ENCODE measurements at places on chromosomes 7 and 10. TPM values are rescaled to one million over a fixed set of nuclear protein-coding genes. Genes with fewer than 3 reads are reported as not detected.

CASTOR2 gene
- 4.4 TPM for total RNA-seq

POLR1F gene
- total RNA-seq, result 22.0 TPM

SPDYE2B gene
- total RNA-seq, result not detected

ASIC3 gene
- 15.7 TPM for total RNA-seq

ADK gene
- total RNA-seq, result 56.2 TPM

CCDC3 gene
- total RNA-seq, result 5.0 TPM

PITX3 gene
- total RNA-seq, result 0.28 TPM

WIPF3 gene
- total RNA-seq, result not detected

GRCh38 chr7:41880107-41880506, 177.2 kb upstream of the INHBA start:
- peak overlapping the region; percentile 48 for H3K27ac ChIP-seq
- peaks cover 16% of the 10 kb centered on the region for H3K36me3 ChIP-seq
- peak overlapping the region; percentile 21 for H3K4me3 ChIP-seq
- peaks cover 24% of the 10 kb centered on the region for H3K27me3 ChIP-seq
- peaks cover 47% of the 10 kb centered on the region for H3K4me1 ChIP-seq

- no peak for DNase-seq
- no peak overlapping the region for H3K4me3 ChIP-seq
- no peaks in the 10 kb centered on the region for H3K4me1 ChIP-seq
- H3K27me3 ChIP-seq, result no peaks in the 10 kb centered on the region
- no peaks in the 10 kb centered on the region for H3K36me3 ChIP-seq
- no peak overlapping the region for H3K27ac ChIP-seq
Observed at GRCh38 chr10:53886325-53887300, 914.4 kb downstream of the PCDH15 start.

DNA sequence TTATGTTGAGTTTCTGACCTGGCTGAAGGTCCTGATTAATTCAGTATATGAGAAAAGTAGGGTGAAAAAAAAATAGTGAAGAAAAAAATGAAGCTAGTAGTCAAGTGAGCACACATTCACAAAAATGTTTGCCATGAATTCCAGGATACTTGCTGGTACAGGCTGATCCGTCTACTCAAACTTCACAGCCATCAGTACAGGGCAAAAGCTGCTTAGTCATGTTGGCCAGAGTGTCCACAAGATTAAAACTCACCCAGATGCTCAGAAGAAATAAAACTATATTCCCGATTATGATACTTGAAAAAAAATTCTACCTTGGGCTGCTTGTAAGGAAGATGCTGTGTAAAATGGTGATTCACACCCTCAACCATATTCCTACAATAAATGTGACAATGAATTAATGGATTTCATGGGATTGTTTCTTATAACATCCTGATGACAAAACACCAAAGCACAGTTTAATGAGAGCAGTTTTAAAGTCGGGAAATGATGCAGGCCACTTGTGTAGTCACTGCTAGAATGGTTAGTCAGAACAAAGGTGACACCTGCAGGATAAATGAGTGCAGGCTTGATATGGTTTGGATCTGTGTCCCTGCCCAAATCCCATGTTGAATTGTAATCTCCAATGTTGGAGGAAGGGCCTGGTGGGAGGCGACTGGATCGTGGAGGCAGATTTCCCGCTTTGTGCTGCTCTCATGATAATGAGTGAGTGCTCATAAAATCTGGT, 49.2 kb upstream of the ANKRD1 start:
- H3K27ac ChIP-seq, result no peak overlapping the region
- H3K4me1 ChIP-seq, result no peaks in the 10 kb centered on the region

DNA sequence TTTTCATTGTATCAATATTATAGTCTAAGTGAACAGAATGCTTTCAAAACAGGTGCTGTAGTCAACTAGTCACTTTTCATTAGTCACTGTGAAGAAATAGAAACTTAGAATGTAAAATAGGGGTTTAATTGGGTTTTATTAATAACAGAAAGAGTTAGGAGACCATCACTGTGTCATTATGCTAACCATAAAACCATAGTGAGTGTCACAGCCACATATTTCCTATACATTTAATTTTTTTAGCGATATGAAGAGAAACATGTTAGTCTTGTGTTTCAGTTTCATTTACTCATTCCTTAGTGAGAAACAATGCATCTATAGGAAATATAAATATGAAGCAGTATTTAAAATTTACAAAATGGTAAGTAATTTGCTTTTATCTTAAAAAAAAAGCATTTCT, 22.2 kb downstream of the SPAG6 start:
- no peak for DNase-seq
- H3K36me3 ChIP-seq, result peaks cover 2% of the 10 kb centered on the region
- H3K4me1 ChIP-seq, result peaks cover 48% of the 10 kb centered on the region
- H3K4me3 ChIP-seq, result no peak overlapping the region
- peaks cover 5% of the 10 kb centered on the region for H3K27me3 ChIP-seq

GRCh38 chr7:45036317-45036716, 36.3 kb downstream of the CCM2 start:
- peak overlapping the region; percentile 89 for H3K27ac ChIP-seq
- peaks cover 81% of the 10 kb centered on the region for H3K4me1 ChIP-seq
- no peaks in the 10 kb centered on the region for H3K27me3 ChIP-seq
- peaks cover 18% of the 10 kb centered on the region for H3K36me3 ChIP-seq
- H3K4me3 ChIP-seq, result peak overlapping the region; percentile 81
- no peak for DNase-seq

- H3K27ac ChIP-seq, result no peak overlapping the region
- DNase-seq, result no peak
- no peak overlapping the region for H3K4me3 ChIP-seq
- H3K36me3 ChIP-seq, result peaks cover 2% of the 10 kb centered on the region
Observed at GRCh38 chr10:103310197-103310596, 33.3 kb downstream of the INA start.

DNA sequence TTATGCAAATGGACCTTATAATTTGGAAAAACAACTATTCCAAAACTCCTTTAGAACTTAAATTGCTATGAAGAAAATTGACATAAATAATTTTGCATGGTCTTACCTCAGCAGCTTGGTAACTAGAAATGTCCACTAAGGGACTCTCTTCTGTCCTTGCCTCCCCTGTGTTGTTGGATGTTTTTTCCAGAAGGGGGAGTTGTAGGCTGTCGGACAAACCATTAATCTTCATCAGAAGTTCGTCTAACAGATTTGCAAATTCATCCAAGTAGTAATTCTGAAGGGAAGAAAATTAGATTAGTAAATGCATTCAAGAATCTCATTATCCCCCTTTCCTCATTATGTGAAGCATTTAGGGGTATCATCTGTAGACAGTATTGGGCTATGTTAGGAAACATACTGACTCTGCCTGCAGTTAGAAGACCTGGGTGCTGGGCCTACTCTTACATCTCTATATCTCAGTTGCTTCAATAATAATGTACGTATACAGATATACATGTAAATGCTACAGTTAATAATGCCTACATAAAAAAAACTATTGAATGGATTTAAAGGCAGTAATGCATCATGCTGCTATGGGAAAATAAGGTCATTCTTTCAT, 155.6 kb downstream of the PKD1L1 start:
- no peak overlapping the region for H3K27ac ChIP-seq
- H3K36me3 ChIP-seq, result no peaks in the 10 kb centered on the region
- DNase-seq, result no peak
- H3K4me3 ChIP-seq, result no peak overlapping the region
- H3K27me3 ChIP-seq, result no peaks in the 10 kb centered on the region

- H3K36me3 ChIP-seq, result peaks cover 1% of the 10 kb centered on the region
- peaks cover 5% of the 10 kb centered on the region for H3K27me3 ChIP-seq
- DNase-seq, result no peak
- no peak overlapping the region for H3K4me3 ChIP-seq
- no peak overlapping the region for H3K27ac ChIP-seq
- no peaks in the 10 kb centered on the region for H3K4me1 ChIP-seq
Observed at GRCh38 chr7:115292381-115292780, 370.5 kb downstream of the MDFIC start.

DNA sequence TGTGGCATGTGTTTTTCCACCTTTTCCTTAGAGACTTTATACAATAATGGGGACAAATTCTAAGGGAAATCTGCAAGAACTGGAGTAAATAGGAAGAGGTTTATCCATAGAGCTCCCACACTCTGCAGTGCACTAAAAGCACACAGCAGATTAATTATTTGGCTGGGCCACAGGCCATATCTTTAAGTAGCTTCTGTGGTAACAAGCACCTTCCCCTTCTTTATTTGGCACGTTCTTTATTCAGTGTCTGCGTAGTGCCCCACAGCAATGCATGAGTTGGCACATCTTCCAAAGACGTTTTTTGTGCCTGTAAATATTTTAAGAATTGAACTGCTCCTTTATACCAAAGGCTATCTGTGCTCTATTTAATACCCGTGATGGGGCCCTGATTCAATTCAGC, 104.9 kb upstream of the MBL2 start:
- no peak overlapping the region for H3K4me3 ChIP-seq
- H3K36me3 ChIP-seq, result no peaks in the 10 kb centered on the region
- H3K27ac ChIP-seq, result no peak overlapping the region
- H3K4me1 ChIP-seq, result no peaks in the 10 kb centered on the region
- no peaks in the 10 kb centered on the region for H3K27me3 ChIP-seq

GRCh38 chr7:89265631-89266030, 470.1 kb upstream of the TEX47 start:
- no peak overlapping the region for H3K4me3 ChIP-seq
- peaks cover 7% of the 10 kb centered on the region for H3K27me3 ChIP-seq
- no peak for DNase-seq
- H3K27ac ChIP-seq, result no peak overlapping the region
- no peaks in the 10 kb centered on the region for H3K4me1 ChIP-seq

GRCh38 chr10:117410557-117410956, 35.3 kb upstream of the PDZD8 start:
- no peaks in the 10 kb centered on the region for H3K4me1 ChIP-seq
- no peaks in the 10 kb centered on the region for H3K36me3 ChIP-seq
- DNase-seq, result no peak
- no peak overlapping the region for H3K27ac ChIP-seq
- peaks cover 21% of the 10 kb centered on the region for H3K27me3 ChIP-seq

GRCh38 chr7:38276096-38276877, 2.9 kb upstream of the TARP start:
- DNase-seq, result no peak
- no peaks in the 10 kb centered on the region for H3K27me3 ChIP-seq
- H3K36me3 ChIP-seq, result no peaks in the 10 kb centered on the region
- H3K27ac ChIP-seq, result no peak overlapping the region

DNA sequence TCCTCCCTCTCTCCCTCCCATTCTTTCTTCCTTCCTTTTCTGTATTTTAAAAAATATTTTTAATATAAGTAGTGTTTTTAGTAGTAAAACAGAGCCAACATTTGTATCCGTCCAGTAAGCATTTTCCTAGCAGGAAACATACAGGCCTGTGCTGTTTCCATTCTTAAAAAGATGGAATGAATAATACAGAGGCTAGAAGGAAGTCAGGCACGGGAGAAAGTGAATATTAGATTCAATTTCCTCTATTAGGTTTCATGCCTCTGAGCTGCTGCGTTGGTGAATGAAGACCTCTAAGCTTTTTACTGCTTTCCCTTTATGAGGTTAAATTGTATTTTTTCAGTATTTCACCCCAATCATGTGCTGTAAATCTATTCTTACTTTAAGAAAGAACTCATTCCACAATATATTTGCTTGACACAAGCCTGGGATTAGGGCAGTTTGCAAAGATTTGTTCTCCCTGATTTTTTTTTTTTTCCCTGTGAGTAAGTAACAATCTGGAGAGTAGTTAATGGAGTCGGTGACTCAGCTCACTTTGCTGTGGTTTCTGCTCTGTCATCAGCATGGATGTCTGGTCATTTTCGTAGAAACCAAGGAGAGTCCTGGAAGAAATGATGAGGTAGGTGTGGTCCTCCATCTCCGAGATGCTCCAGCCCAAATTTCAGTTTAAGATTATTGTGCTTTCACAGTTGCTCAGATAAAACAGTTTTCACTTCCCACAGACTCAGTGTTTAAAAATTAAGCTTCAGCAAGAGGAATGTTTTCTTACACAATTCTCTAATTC, 76.1 kb upstream of the PITRM1 start:
- no peak overlapping the region for H3K4me3 ChIP-seq
- DNase-seq, result no peak
- peaks cover 67% of the 10 kb centered on the region for H3K27me3 ChIP-seq
- no peak overlapping the region for H3K27ac ChIP-seq
- H3K36me3 ChIP-seq, result no peaks in the 10 kb centered on the region

- no peak overlapping the region for H3K27ac ChIP-seq
- no peak for DNase-seq
- H3K4me3 ChIP-seq, result no peak overlapping the region
- H3K27me3 ChIP-seq, result no peaks in the 10 kb centered on the region
- H3K36me3 ChIP-seq, result no peaks in the 10 kb centered on the region
Observed at GRCh38 chr10:61822096-61822495, 79.4 kb upstream of the ARID5B start.

GRCh38 chr7:112566442-112567324, 85.9 kb downstream of the LSMEM1 start:
- DNase-seq, result no peak
- no peaks in the 10 kb centered on the region for H3K36me3 ChIP-seq
- no peaks in the 10 kb centered on the region for H3K4me1 ChIP-seq
- peaks cover 21% of the 10 kb centered on the region for H3K27me3 ChIP-seq
- H3K27ac ChIP-seq, result no peak overlapping the region

GRCh38 chr10:78811174-78811573, 257.6 kb upstream of the ZMIZ1 start:
- DNase-seq, result no peak
- peaks cover 19% of the 10 kb centered on the region for H3K27me3 ChIP-seq
- no peaks in the 10 kb centered on the region for H3K36me3 ChIP-seq
- H3K4me3 ChIP-seq, result no peak overlapping the region
- no peaks in the 10 kb centered on the region for H3K4me1 ChIP-seq

- no peak for DNase-seq
- no peak overlapping the region for H3K4me3 ChIP-seq
- H3K36me3 ChIP-seq, result peaks cover 1% of the 10 kb centered on the region
- H3K27ac ChIP-seq, result no peak overlapping the region
- H3K27me3 ChIP-seq, result no peaks in the 10 kb centered on the region
Observed at GRCh38 chr7:5204546-5204945, 14.5 kb downstream of the WIPI2 start.

GRCh38 chr7:22137466-22137865, 191.8 kb upstream of the CDCA7L start:
- H3K4me3 ChIP-seq, result no peak overlapping the region
- no peak for DNase-seq
- peaks cover 22% of the 10 kb centered on the region for H3K27me3 ChIP-seq
- H3K4me1 ChIP-seq, result no peaks in the 10 kb centered on the region

- H3K4me1 ChIP-seq, result peaks cover 91% of the 10 kb centered on the region
- peak overlapping the region; percentile 29 for H3K4me3 ChIP-seq
- H3K27ac ChIP-seq, result peak overlapping the region; percentile 31
Observed at GRCh38 chr10:23338155-23338828, 6.3 kb downstream of the C10orf67 start.

GRCh38 chr10:520402-520787, 169.1 kb downstream of the DIP2C start:
- H3K27me3 ChIP-seq, result peaks cover 14% of the 10 kb centered on the region
- no peaks in the 10 kb centered on the region for H3K4me1 ChIP-seq
- H3K27ac ChIP-seq, result no peak overlapping the region
- DNase-seq, result no peak

DNA sequence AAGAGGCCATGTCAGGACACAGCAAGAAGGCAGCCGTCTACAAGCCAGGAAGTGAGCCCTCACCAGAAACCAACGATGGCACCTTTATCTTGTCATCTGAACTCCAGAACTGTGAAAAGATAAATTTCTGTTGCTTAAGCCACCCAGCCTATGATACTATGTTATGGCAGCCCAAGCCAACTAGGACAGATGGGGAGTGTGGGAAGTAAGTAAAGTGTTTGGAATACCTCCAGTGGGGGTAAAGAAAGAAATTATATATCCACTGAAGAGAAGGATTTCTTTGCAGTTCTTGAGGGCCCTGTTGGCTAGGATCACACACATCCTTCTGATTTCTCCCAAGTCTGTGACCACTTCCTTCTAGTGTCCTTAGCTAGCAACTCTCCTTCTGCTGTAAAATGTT, 384.4 kb downstream of the TNS3 start:
- no peak for DNase-seq
- H3K36me3 ChIP-seq, result no peaks in the 10 kb centered on the region
- H3K4me1 ChIP-seq, result no peaks in the 10 kb centered on the region
- H3K27ac ChIP-seq, result no peak overlapping the region

Data from activated T-cell treated with anti-CD3 and anti-CD28 coated beads, Interleukin-2, amount 50 U/mL, for 72 hours (primary cell).